ENCODE measurements at places on chromosomes 6 and 20.

GRCh38 chr20:35878113-35878625 lies 76.1 kb downstream of the SCAND1 start:
- peak; percentile 37 for DNase-seq

DNA sequence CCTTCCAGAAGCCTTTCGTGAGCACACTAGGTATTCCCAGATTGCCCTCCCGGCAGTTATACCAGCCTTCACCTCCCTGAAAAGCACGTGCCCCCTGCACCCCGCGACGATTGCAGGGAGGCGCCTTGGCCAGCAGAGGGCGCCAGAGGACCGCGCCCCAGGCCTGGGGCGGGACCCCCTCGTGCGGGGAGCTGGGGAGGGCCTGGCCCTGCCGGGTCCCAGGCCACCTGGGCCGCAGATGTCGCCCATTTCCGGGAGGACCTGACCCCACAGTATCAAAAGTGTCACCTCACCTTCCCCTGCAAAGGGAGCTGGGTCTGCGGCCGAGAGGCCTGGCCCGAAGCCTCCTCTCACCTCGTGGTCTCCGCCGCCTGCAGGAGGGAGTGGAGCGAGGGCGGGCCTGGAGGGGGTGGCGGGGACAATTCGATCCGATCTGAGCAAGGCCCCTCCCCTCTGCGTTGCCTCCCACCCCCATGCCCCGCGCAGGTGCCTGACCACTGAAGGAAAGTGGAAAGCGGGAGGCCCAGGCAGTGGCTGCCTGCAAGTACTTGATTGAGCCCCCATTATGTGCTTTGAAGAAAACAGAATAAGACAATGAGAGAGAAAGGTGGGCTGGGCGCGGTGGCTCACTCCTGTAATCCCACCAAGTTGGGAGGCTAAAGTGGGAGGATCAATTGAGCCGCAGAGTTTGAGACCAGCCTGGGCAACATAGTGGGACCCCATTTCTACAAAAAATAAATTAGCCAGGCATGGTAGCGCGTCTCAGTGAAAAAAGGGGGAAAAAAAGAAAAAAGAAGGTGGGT lies 3.5 kb upstream of the SNAI1 start:
- no peak for DNase-seq

GRCh38 chr6:14292119-14292518 lies 174.5 kb downstream of the CD83 start:
- no peak for DNase-seq

GRCh38 chr20:2652724-2653555 lies 508 bp downstream of the NOP56 start:
- DNase-seq, result no peak

DNA sequence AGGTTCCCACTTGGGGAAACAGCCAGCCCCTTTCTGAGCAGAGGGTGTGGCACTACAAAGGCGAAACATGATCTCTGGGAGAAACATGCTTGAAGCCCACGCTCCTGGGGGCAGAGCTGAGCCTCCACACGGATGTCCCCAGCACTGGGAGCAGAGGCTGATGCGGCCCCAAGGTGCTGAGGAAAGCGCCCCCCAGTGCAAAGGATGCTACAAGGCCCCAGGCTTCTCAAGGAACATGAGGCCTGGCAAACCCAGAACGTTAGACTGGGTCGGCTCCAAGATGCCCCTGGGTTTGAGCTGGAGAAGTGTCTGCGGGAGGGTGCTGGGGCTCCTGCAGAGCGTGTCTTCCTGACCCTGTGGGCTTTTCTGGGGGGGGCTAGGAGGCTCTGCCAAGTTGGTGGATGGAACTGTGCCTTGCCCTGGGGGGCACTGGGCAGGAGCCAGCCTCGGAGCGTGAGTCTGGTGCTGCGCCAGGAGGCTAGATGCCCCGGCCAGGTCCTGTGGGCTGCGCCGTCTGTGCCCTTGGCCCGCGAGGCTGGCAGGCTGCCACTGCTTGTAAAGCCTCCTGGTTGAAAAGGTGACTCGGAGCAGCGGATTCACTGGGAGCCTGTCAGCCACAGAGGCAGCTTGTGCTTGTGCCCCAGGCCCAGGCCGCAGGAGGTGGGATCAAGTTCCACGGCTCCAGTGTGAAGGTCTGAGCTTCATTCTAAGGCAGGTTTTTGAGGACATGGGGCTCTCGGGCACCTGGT lies 8.1 kb downstream of the SYNJ2 start:
- no peak for DNase-seq

- no peak for DNase-seq
Observed at GRCh38 chr20:59644371-59644939, 40.1 kb downstream of the PHACTR3 start.

GRCh38 chr6:169312658-169313346 lies 59.2 kb upstream of the THBS2 start:
- peak; percentile 77 for DNase-seq

GRCh38 chr6:21208081-21208795 lies 385.3 kb upstream of the SOX4 start:
- no peak for DNase-seq

DNA sequence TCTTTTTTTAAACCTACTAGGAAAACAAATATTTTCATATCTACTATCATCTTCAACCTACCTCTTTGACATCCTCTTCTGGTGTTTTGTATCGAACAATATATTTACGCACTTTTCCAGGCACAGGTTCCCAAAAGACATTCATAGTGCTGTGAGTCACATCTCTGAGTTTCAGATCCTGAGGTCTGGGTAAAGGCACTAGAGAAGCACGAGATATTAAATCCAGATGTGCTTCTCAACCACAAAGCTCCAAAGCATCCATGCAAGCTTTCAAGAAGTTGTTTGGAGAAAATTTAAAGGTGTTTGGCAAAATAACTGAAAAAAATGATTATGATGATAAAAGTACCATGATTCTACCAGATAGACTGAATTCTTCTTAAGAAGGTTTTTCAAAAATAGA lies 62.7 kb downstream of the COL12A1 start:
- DNase-seq, result peak; percentile 94

- DNase-seq, result peak; percentile 81
Observed at GRCh38 chr6:131954775-131955107, 3.6 kb upstream of the CCN2 start.

- DNase-seq, result no peak
Observed at GRCh38 chr6:152351742-152352141, 285.4 kb downstream of the SYNE1 start.

DNA sequence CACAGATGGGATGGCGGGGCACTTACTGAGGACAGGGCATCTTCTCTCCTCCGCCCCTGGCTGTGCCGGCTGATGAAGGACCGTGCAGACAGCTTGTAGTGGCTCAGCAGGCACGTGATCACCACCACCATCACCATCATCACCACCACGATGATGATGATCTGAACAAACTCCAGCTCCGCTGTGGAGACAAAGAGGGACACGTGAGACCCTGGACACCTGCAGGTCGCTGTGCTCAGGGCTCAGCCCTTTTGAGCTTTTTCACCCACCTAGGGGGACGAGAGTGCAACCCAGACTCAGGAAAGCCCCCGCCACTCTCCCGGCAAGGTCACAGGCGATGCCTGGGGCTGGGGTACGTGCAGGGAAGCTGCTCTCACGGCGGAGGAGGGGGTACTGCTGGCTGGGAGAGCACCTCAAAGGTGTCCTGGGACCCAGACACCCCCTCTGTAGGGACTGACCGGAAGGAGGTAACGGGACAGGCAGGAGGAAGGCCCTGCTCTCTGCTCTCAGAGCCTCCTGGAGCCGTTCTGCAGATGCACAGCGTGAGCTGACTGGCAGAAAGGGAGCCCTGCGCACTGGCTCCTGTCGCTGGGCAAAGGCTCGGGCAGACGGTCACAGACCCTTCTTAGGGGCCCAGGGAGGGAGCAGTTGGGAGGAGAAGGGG lies 39.4 kb upstream of the ZBP1 start:
- no peak for DNase-seq

GRCh38 chr6:44043479-44044153 lies 83.6 kb downstream of the MRPL14 start:
- DNase-seq, result no peak

- no peak for DNase-seq
Observed at GRCh38 chr6:73792738-73793137, 96.7 kb downstream of the CD109 start.

DNA sequence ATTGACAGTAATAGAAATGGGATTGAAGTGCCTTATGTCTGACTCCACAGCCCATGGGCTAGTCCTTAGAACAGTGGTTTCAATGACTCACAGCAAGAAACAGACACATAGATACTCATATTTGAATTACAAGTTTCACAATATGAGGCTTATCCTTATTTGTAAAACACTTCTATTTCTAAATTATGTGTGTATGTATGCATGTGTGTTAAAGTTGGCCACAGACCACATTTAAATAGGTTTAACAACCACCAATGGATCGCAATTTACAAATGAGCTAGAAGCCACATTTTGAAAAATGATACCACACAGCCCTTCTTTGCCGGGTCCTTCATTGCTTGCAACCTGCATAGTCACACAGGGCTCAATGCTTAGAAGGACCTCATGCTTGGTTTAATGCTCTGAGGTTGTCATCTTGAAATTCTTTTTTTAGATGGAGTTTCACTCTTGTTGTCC lies 157.8 kb upstream of the PREP start:
- DNase-seq, result peak; percentile 58
